Stimulated activated CD8-positive, alpha-beta memory T cell treated with anti-CD3 and anti-CD28 coated beads, Interleukin-12 subunit alpha, Interleukin-12 subunit beta, amount 100 ng/mL, for 1 hour (primary cell): ENCODE measurements at places on chromosomes 3 and 15.

DNA sequence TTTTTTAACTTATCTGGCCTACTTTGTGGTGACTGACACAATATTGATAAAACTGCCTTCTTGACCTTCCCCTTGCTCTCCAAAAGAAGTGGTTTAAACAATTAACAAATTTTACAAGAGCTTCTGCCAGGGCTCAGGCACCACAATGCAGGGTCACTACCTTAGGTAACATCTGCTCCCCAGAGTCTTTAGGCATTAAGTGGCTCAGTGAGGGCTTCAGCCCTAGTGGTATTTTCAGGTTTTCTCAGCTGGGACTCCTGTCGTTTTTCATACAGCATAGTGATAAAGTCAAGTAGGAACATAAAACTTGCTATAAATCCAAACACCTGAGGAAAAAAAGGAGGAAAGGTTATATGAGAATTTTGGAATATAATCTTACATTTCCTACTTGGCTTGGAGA is 18.9 kb downstream of the CMTM6 start:
- DNase-seq = no peak

GRCh38 chr3:21345382-21345976 is 405.5 kb downstream of the ZNF385D start:
- no peak for DNase-seq

DNA sequence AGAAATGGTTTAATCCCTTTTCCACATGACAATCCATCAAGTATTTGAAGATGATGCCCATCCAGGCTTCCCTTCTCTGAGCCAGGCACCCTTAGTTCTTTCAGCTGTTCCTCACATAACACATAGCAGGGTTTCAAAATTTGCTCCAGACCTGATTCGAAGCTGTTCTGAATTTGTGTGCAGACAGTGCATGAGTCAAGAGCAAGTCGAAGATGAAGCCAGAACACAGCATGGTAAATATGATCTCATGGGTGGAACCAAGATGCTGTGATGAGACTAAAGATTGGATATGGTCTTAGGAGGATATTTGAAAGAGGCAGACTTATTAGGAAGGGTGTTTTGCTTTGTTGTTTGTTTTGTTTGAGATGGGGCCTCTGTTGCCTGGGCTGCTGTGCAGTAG is 32.6 kb upstream of the PDE8A start:
- no peak for DNase-seq

- DNase-seq = no peak
These were observed 155 bp downstream of the ACVR2B start for GRCh38 chr3:38453913-38454177.

- DNase-seq = no peak
These were observed 586 bp downstream of the TM4SF1 start for GRCh38 chr3:149376718-149377407.

DNA sequence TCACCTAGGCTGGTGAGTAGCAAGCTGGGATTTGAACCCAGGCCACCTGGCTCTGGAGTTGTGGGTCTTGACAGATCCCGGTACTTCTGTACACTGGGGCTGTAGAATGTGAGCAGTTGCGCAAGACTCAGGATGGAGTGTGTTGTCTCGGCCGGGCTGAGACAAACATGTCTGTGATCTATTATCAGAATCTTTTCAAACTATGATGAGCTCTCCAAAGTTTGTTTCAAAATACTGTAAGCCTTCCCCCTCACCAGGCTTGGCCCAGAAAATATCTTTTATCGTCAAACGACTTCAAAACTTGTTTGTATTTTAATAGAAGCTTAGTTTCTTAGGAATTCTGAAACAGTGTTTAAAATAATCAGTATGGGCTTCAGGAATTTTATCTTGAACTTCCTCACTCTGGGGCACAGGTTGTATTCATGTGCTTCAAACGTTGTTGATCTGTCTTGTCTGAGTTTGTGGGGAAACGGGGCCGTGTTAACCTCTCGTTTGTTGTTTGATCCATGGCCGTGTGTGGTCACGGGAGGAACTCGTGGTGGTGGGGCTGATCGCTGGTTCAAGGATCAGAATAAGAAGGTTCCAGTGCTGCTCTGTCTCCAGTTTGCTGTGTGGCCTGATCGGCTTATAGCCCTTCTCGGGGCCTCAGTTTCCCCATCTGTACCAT is 40.3 kb upstream of the TFRC start:
- DNase-seq = no peak

DNA sequence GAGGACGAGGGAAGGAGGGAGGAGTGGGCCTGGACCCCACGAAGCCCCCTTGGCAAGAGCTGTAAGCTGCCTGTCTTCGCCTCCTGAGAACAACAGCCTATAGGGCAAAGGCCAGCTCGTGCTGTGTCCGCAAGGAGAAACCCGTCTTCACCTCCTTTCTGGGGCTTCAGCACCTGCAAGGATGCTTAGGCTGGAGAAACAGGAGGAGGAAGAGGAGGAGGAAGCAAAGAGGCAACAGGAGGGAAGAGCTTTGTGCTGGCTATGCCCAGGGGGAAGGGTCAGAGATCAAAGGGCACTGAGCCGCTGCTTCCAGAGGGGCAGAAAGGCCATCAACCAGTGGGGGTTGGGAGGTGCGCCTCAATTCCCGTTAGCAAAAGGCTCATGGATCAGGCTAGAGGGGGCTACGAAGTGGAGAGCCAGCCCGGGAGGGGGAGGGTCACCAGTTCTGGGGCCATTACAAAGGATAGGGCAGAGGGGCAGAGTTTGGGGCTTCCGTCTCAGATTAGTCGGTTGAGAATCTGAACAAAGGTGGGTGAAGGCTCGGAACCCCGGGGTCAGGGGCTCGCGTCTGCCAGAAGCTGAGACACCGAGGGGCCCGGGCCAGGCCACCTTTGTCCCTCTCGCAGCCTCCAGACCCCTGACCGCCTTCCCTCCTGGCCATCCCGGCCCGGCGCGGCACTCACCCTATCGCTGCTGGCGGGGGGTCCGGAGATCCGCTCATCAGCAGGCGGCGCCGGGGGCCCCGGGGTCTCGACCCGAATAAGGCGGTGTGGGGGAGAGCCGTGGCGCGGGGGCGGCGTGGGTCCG is 792 bp downstream of the SHF start:
- no peak for DNase-seq

- no peak for DNase-seq
These were observed 20.9 kb upstream of the VILL start for GRCh38 chr3:37969596-37970100.

GRCh38 chr3:136929977-136930670 is 27.7 kb upstream of the IL20RB start:
- DNase-seq = no peak

GRCh38 chr3:106725566-106725965 is 651.7 kb upstream of the CCDC54 start:
- DNase-seq = no peak

DNA sequence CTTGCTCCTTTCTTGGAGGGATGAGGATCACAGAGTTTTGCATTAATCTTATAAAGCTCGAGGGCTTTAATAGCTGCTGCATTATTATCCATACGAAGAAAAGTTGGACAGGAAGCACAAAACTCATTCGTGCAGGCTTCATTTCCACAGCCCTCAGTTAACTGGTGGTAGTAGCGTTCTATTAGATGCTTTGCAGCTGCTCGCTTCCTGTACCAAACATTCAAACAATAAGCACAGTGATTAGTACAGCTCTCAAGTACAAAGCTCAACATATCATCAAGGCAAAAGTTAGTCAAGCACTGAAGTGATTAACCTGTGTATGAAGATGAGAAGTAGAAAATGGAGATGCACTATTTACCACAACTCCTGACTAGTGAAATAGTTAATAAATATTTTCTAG is 63.3 kb downstream of the UBE3A start:
- no peak for DNase-seq

GRCh38 chr3:125078951-125079674 is 23.3 kb upstream of the HEG1 start:
- DNase-seq = no peak

GRCh38 chr3:39780352-39780751 is 29.1 kb upstream of the MYRIP start:
- DNase-seq = no peak

DNA sequence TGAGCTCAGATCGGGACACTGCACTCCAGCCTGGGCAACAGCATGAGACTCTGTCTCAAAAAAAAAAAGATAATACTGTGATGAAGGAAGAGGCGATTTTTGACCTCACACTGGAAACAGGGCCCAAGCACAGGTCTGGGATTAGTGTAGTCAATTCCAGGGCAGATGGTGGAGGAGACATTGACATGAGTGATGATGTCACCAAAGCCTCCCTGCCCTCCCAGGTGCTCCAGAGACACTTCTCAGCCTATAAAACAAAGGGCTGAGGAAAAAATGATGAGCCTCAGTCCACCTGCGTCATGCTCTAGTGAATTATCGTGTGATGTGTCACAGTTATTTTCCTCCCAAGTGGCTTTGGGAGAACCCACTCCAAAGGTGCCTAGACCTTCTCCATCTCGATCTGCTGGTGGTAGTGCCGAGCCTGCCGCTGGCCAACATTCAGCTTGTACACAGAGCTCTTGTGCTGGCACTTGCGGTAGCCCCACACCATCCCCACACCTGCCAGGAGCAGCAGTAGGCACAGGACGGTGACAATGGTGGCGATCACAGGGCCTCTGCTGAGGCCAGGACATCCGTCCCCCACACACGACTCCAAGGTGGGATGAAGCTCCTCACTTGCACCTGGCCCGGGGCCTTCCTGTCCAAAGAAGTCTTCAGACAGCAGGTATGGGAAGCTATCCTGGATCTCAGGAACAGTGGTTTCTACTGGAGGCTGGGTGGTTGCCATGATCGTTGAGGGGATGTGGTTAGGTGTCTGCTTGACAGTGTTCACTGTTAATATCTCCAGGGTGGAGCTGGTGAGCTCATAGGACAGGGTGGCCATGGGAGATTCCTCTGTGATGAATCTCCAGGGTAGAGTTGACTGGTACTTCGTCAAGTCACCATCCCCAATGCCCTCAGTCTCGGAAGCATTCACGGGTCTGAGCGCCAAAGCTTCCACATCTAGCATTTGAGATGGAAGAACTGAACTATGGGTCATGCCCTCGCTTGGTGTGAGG is 38.8 kb downstream of the CRTAP start:
- DNase-seq = no peak

- no peak for DNase-seq
These were observed 2.4 kb downstream of the DMXL2 start for GRCh38 chr15:51620122-51620521.

DNA sequence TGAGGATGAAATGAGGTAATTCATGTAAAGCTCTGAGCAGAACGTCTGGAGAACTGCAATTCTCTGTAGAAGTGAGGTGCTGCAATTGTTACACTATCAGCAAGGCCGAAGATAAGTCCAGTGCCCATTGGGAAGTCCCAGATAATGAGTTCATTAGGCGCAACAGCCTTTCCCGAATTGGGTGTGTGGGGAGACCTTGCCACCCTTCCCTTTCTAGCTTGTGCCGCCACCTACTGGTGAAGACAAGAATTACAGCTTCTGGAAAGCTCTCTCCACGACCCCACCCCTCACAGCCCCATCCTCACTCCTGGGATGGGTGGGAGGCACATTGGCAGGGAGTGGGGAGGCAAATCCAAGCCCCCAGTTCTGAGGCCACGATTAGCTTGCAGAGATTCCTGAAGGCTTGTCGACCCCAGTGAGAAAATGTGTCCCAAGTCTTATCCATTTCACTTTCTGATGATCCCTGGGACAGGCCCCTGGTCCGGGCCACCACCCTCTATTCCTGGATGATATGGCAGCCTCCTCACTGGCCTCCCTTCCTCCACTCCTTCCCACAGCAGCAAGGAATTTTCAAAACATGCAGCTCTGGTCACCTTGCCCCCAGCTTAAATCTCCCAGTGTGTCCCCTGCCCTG is 36.4 kb downstream of the FAM3D start:
- peak; percentile 49 for DNase-seq

- no peak for DNase-seq
These were observed 25.9 kb downstream of the ETFA start for GRCh38 chr15:76285241-76285825.

GRCh38 chr3:55059027-55059629 is 131.3 kb upstream of the LRTM1 start:
- DNase-seq = no peak
